ENCODE measurements at places on chromosomes 5 and 9. TPM values are rescaled to one million over a fixed set of nuclear protein-coding genes. Genes with fewer than 3 reads are reported as not detected.

DNA sequence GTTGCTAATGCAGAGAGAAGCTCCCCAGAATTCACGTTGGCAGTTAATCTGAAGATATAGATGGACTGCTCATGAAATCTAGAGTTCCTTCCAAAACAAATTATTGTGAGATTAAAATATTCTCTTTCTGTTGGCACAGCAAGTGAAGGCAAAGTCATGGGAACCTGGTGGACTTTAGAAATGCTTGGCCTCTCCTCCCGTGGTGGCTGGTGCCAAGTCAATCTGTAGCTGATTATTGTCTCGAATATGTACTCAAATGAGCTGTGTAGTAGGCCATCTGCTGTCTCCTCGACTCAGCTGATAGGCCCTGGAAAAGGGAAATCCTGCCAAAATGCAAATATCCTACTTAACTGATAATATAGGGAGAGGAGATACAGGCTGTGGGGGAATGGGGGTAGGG is 69.3 kb downstream of the DAPK1 start:
- DNase-seq: no peak

The ENTPD8 gene
- not detected for total RNA-seq

DNA sequence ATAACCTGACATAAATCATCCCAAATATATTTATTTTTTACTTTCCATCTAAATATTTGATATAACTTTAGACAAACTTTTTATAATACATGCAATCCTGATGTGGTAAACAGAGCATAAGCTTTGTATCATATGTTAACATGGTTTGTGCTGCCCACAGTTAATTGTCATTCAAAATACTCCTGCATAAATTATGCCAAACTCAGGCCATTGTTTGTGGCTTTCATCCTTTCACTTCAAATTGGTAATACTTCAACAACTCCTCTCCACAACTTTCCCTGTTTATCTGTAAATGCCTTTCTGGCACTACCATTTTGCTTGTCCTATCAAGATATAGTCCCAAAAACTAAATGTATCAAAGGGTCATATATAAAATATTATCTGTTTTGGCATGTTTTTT is 586.7 kb downstream of the HINT1 start:
- no peak for DNase-seq

DNA sequence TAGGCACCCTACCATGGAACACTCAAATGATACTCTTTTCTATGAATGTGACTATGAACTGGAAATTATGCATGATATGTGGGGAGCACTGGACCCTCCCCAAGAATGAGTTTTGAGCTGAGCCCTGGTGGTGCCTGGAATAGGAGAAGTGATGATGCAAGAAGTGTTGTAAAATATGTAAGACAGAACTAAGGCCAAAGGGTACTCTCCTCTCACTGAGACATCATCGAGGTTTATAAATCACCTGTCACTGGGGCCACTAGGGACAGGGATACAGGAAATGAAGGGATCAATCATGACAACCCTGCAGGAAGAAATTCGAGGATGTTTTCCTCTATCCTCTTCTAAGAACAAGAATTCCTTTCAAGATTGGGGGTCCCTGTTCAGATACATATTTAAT is 45.4 kb downstream of the PCSK1 start:
- no peak for DNase-seq

GRCh38 chr5:135379046-135379654 is 19.9 kb downstream of the MACROH2A1 start:
- DNase-seq: no peak

The MEIKIN gene
- total RNA-seq: 1.6 TPM

DNA sequence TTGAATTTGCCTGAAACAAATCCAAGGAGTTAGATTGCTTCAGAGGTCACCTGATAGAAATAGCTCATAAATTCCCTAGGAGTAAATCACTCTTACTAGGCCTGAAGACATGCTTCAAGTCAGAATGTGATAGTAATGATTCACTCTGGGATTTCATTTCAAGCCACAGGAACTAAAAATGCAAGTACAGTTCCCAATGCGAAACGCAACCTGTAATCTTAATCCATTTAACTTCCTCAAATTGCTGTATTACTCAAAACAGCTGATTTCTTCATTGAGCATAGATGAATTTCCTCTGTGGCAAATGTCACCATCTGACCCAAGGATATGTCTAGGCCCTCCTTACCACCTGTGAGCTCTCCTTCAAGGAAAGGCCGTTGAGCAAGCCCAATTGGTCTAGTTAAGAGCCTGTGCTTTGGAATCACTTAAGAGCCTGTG is 32.1 kb upstream of the IL6ST start:
- no peak for DNase-seq

GRCh38 chr5:79487251-79487650 is 26.7 kb downstream of the HOMER1 start:
- DNase-seq: no peak

The PTTG1 gene
- 14.0 TPM for total RNA-seq

DNA sequence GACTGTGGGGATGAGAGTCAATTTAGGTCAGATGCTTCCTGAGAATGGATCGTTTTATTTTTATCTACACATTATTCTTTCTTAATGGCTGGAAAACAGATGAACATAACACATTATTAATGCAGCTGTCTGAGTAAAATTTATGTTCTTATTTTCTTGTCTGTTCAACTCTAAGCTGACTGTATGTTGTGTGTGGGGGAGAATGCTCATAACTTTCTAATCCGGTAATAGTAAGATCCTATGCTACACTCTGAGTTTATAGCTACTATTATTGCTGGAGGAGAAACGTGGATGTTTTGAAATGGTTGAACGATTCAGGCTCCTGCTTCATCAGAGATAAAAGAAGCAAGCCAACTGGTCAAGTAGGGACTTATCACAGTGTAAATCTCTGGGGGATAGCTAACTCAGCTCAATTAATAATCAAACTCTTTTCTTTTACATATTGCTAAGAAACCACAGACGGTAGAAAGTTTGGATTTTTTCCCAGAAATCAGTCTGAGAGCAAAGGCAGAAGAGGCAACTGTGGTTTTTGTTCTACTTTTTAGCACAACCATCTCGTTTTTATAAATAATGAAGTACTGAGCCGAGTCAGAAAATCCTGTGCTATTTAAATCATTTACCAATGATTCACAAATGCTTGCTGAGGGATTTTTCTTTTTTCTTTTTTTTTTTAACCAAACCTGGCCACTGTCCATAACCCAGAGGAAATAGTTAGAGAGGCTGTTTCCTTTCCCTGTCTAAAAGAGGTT is 265.0 kb upstream of the FAM174A start:
- DNase-seq: no peak

- DNase-seq: no peak
These were observed 6.9 kb upstream of the KIF2A start for GRCh38 chr5:62299101-62299500.

GRCh38 chr5:107598958-107599357 is 71.8 kb downstream of the EFNA5 start:
- no peak for DNase-seq

GRCh38 chr9:89922099-89922498 is 317.3 kb downstream of the GADD45G start:
- no peak for DNase-seq

- DNase-seq: no peak
These were observed 288.3 kb downstream of the ENC1 start for GRCh38 chr5:74352256-74352655.

DNA sequence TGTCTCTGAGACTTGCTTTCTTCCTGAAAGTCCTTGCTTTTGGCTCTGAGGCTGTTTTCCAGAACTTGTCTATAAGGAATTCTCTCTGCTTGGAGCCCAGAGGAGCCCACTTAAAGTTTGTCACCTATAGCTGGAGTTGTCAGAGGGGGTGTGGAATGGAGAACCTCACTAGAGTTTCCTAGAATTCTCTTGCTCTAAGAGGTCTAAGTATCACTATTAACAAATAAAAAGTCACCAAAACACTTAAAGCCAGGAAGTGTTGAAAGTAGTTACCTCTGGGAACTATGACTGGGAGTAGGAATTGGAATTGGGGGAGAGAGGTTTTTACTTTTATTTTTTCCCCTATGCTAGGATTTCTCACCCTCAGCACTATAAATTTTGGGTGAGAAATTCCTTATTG is 15.0 kb downstream of the SIT1 start:
- no peak for DNase-seq

DNA sequence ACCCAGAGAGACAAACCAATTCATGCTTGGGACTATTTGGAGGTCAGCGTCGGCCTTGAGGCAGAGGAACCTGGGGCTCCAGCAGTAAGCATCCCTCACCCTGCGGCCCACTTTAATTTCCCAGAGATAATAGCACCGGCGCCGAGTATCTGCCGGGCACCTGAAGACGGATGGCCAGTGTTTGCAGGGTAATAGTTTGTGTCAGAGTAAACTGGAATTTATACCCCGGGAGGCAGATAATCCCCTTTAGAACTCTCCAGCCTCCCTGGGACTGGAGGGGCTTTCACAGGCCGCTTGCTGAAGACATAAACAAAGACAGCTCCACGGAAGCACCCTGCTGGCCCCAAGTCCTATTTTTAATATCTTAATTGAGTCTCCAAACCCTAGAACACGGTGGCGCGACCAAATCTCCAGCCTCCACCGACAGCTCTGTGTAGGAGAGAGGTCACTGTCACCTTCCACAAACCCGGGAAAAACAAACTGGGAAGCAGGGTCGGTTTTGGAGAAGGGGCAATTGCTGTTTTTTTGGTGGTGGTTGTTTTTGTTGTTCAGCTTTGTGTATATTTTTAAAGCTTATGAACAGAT is 17.4 kb upstream of the FCN1 start:
- no peak for DNase-seq

DNA sequence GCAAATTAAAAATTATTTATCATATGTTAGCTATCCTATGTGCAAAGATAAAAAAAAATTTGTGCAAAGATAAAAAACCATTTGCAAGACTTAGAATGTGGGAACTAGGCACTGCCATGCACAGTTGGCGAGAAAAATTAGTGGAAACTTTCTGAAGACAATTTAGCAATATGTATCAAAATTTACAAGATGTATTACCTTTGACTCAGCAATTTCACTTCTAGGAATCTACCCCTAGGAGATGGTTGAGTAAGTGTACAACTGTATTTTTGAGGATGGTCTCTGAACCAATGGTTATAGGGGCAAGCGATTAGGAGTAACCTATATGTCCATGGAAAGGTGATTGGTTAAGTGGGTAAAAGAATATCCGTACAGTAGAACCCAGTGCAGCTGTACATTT is 88.9 kb downstream of the FGF1 start:
- no peak for DNase-seq

The MACIR gene
- total RNA-seq: 1.0 TPM

DNA sequence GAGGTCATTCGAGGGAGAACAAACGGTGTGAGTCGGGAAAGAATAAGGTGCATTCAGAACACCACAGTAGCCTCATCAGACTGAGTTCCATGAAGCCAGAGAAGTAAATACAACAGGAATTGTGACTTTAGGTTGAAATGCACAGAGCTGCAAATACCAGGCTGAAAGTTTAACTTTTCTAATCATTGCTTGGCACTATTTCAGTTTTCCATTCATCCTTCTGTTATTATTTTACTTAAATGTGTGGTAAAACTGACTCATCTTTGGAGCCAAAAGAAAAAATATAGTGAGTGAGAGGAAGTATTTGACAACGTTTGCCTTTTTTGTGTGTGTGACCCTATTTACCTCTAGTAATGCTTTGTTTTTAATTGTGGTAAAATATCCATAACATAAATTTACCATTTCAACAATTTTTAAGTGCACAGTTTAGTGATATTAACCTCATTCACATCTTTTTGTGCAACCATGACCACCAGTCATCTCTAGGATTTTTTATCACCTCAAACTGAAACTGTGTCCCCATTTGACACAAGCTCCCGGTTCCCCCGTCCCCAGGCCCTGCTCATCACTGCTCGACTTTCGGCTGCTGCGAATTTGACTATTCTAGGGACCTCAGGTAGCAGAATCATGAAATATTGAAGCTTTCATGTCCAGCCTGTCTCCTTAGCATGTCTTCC is 166.8 kb downstream of the HSD17B3 start:
- no peak for DNase-seq

GRCh38 chr5:116476897-116477537 is 97.6 kb downstream of the SEMA6A start:
- no peak for DNase-seq

- no peak for DNase-seq
These were observed 24.4 kb downstream of the EGR1 start for GRCh38 chr5:138489683-138490061.

GRCh38 chr9:128026773-128027541 is 40.2 kb downstream of the NAIF1 start:
- DNase-seq: peak; percentile 54

The RLN1 gene
- 1.6 TPM for total RNA-seq

DNA sequence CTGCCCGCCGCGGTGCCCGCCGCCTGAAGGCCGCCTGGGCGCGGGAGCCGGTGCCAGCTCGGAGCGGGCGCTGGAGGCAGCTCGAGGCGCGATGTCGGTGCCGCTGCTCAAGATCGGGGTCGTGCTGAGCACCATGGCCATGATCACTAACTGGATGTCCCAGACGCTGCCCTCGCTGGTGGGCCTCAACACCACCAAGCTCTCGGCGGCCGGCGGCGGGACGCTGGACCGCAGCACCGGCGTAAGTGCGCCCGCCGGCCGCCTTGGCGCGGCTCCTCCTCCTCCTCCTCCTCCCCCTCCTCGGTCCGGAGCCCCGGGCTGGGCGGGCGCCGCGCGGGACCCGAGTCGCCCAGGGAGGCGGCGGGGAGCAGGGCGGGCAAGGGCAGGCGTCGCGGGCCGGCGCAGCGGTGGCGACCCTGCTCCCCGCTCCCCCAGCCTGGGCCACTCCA is 455 bp downstream of the OLFM1 start:
- no peak for DNase-seq

The CBY3 gene
- total RNA-seq: 0.66 TPM

- DNase-seq: no peak
These were observed 313.5 kb upstream of the MSX2 start for GRCh38 chr5:174410716-174411478.

DNA sequence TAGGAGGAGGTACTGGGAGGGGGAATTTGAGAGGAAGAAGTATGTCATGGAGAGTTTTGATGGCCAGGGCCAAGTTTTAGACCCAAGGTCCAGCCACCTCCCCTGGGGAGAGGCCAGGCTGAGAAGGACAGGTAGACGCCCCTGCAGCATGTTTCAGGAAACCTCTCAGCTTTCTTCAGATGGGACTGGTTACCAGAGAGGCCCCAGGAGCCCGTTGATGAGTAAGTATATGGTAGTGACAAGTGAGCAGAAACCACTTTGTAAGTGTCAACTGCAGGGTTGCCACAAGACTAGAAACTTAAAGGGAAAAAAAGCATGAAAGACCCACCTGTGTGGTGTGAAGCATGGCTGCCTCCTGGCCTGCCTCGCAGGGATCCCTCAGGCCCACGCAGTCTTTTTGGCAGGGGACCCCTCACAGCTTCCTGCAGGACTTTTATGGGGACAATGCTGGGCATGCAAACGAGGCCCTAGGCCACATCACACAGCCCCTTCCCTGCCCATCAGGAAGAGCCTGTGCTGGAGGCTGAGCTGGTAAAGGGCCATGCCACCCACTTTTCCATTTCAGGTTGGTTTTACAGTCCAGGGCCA is 255.9 kb downstream of the FSTL4 start:
- no peak for DNase-seq

GRCh38 chr9:115694991-115695390 is 458.6 kb upstream of the PAPPA start:
- no peak for DNase-seq

The ZNF608 gene
- 1.3 TPM for total RNA-seq

All from T-cell (primary cell).